ENCODE measurements at places on chromosomes 3 and 15. TPM values are rescaled to one million over a fixed set of nuclear protein-coding genes. Genes with fewer than 3 reads are reported as not detected.

The IMPG2 gene
- 0.17 TPM for total RNA-seq

The ASB14 gene
- not detected for total RNA-seq

The DUOXA2 gene
- total RNA-seq = not detected

The GRIP2 gene
- total RNA-seq = 0.17 TPM
